M059J (cell line): ENCODE measurements at places on chromosomes 11 and 22.

DNA sequence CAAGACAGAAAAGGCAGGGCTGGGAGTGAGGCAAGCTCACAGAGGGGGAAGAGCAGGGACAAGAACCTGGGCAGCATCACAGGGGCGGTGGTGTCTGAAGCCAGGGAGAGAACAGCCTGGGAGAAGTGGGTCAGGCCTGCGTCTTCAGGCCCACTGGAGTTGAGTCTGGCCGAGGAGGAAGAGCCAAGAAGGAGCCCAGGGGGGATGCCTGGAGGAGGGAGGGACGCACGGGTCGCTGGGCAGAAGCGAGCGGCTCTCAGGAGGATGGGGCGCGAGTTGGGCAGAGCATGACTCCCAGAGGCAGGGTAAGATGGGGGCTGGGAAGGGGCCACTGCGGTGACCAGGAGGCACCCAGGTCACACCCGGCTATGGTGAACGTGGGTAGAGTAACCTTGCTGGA, 18.5 kb downstream of the LRFN4 start:
- DNase-seq, result no peak

DNA sequence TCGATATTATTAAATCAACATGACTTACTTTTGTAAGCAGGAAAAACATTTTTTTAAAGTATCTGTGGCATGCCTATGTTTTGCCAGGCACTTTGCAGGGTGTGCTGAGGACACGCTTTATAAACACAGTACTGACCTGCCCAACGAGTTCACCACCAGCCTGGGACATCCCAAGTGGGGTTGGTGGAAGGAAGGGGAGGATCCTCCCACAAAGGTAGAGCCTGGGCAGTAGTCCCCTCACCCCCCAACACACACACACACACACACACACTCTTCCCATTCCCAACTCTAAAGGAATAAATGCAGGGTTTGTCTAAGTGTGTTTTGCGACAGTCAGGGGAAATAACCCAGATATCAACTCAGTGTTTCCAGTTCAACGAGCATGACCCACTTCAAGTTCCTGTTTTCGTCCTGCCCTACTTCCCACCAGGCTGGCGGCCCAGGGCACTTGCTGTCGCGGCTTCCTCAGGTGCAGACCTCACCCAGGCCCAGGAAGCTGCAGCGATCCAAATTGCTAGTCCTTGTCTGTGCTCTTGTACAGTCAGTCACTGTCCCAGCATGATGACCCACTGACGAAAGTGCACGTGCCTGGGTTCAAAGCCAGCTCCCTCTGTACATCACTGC, 3.1 kb downstream of the CERK start:
- DNase-seq, result no peak

GRCh38 chr22:43697894-43698293, 114.2 kb downstream of the EFCAB6 start:
- no peak for DNase-seq

DNA sequence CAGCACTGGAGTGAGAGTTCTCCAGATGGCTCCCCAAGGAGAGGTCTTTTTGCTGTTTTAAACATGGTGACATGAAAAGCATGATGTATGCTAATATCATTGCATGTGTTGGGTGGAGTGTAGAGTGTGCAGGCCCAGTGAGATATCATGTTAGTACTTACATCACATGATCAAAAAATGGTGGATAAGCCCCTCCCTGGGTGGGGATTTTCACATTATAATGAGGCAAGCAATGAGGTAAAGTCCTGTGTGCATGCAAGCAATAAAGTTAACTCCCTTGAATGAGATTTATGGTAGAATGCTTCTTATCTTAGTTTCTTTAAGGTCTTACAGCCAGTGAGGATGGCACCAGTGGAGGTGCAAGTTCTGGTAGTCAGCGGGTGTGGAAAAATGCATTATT, 8.5 kb downstream of the FAM111B start:
- no peak for DNase-seq

GRCh38 chr11:64609436-64610047, 18.5 kb downstream of the SLC22A12 start:
- no peak for DNase-seq

DNA sequence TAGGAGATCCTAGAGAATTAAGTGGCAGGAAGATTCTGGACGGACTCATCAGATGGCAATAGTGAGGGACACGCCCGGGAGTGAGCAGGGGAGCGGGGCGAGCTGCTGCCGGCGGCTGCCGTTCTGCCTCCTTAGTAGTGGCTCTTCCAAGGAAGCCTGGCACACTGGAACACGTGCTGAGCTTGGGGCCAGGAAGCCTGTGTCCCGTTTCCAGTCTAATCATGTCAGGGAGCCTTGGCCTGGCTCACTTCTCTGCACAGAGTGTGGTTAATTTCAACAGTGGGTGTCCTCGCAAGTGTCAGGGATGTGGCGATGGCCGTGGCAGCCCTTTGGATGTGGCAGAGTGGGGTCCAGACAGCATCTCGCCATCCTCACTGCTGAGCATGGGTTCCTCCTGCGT, 16.5 kb downstream of the GLB1L3 start:
- DNase-seq, result no peak

DNA sequence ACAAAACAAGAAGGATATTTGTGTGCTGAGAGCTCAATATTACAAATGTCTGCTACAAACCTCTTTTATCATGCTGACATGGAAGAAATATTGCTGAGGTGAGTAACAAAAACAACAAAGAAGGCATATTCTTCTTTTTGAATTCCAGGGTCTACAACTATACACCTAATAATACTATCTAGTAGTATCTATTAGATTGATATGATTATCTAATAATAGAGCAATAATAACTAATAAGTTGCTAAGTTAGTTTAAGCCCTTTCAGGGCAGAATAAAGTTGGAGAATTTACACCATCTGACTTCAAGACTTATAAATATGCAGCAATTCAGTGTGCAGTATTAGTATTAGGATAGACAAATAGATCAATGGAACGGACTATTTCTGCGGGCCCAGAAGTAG, 11.4 kb upstream of the PGM2L1 start:
- DNase-seq, result no peak
